ENCODE measurements at places on chromosomes 11 and 22.

DNA sequence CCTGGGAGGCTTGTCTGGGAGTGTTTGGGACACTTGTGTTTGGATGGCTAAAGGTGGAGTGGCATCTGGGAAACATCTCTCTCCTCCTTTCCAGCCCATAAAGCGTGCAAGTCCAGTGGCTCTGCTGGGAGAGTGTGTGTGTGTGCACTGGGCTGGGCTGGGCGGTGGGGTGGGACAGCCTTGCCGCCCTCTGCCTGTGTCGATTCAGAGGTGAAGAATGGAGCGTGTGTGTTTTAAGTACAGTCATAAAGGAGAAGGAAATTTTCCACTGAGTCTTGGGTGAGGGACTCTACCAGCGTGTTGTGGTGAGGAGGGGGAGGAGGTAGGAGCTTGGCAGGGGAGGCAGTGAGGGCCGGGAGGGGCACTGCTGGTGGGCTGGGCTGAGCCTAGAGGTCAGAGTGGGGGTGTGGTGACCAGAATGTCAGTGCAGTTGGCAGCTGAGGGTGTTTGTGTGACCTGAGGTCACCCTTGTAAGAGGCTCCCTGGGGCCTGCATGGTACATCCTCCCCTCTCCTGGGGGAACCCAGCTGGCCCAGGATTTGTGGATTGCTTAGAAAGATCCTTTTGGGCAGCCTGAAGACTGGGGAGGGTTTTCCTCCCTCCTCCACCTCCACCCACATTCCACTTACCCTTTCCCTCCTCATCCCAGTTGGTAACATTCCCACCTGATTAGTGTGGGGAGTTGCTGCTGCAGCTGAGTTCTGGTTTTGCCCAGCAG is 1.7 kb downstream of the TIMP3 start:
- peak; percentile 68 for DNase-seq

- DNase-seq = no peak
Measured at GRCh38 chr11:85171648-85172257, 455.4 kb downstream of the DLG2 start.

GRCh38 chr11:5992604-5993251 is 5.9 kb upstream of the OR52L1 start:
- DNase-seq = peak; percentile 18

DNA sequence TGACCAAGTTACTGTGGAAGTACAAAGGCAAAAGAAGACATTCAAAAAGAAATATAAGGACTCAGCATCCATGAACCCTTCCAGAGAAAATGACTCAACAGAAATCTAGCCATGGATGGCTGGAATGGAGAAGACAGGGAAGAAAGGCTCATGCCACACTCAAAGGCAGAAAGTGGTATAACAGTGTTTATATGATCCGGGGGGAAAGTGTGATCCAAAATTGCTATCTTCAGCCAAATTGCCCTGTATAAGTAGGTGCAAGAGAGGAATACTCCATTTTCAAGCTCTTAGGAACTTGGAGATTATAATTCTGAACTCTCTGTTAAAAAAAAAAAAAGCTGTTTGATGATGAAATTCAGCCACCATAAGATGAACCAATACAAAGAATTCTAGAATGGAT is 81.8 kb upstream of the TENM4 start:
- no peak for DNase-seq
